Kidney glomerular epithelial cell (primary cell): ENCODE measurements at places on chromosomes 5 and 9.
A peak's percentile ranks its signal among the peaks of the same experiment; 100 is the strongest.

DNA sequence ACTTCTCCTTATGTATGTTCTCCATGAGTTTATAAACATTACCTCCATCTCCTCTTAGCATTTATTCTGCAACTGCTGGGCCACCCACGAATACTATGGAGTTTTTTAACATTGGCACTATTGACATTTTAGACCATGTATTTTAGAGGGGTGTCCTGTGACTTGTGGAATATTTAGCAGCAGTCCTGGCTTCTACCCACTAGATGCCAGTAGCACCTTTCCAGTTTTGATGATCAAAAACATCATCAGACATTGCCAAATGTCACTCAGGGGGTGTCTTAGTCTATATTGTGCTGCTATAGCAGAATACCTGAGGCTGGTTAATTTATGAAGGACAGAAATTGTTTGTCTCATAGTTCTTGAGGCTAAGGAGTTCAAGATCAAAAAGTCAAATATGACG, 187.5 kb upstream of the RORB start:
- DNase-seq: no peak

DNA sequence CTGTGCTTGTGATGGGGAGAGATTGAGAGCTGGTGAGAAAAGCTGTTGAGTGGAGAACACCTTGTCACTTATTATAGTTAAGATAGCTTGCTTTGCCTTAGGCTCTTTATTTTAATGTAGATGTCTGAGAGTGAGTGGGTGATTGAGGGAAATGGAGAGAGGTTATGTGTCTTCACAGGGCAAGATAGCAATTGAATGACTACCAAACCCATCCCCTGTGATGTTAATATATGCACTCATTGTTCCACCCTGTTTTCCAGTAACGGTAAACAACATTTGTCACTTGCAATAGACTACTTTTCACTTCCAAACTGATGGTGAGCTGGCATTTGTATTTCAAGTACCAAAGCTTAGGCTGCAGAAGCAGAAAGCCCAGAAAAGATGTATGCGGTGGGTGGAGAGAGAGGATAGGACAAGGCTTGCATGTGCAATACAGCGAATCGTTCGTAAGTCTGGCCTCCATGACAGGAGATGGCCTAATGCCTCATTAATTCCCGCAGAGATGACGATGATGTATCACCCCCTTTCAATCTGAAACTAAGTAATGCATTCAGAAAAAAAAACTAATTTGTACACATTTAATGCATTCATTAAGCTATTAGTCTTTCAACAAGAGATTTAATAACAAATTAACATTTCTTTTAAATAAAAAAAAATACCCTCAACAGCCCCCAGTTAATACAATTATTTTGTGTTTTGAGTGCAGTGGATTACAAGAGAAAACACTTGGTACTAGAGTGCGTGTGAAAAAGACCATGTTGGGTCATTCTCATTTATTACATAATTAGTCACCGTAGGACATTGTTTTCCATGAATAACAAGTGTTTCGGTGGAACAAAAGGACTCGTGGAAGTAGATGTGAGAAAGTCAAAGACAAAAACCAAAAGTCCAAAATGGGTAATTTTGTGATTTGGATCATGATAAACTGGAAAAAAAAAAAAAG, 699.0 kb downstream of the BRINP1 start:
- no peak for DNase-seq

DNA sequence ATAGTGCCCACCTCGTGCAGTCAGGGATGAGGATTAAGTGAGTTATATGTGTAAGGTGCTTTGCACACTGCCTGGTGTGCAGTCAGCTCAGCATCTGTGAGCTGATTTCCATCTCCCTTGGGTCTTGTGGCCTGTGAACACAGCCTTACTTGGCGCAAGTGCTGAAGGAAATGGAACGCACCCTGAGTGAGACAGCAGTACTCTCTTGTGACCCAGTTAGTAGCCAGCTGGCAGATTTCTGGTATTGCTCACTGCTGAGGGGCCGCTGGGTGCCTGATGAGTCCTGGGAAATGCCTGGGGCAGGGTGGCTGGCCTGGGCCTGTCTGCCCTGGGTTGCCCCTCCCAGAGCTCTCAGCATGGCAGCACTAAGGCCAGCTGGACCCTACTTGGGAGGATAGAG, 90.9 kb upstream of the BOD1 start:
- no peak for DNase-seq

DNA sequence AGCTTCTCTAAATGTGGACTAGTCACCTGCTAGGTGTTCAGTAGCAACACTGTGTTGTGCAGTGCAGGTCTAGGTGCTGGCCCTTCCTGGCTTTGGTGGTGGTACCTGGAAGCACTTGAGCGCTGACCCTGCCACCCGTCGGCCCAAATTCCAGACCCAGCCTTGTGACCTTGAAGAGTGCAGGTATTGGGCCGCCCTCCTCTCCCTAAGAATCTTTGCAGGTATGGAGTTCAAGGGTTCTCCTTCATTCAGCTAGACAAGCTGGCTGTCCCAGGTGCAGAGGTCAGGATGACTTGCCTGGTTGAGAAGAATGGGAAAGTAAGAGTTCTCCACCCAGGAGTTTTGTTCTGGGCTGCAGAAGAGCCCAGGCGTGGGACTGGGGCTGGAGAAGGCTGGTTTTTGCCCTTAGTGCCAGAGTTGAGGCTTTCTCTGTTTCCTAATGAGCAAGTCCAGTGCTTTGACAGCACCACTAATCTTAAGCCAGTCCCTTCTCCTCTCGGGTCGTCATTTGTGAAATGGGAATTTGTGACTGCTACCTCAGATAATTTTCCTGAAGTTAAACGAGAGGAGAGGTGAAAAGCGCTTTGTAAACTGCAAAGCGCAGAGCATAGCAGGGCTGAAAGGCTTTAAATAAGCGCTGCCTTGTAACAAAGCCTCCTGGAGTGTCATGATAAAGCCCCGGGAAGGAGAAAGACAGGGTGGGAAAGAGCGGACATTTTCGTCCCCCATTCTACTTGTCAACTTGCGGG, 4.0 kb downstream of the FOXE1 start:
- no peak for DNase-seq

GRCh38 chr5:123207852-123208251, 118.8 kb downstream of the PRDM6 start:
- no peak for DNase-seq

- no peak for DNase-seq
These were observed 34.1 kb downstream of the NEK6 start for GRCh38 chr9:124291801-124292396.

GRCh38 chr9:88056876-88057275, 81.4 kb downstream of the SPATA31C2 start:
- peak; percentile 11 for DNase-seq

DNA sequence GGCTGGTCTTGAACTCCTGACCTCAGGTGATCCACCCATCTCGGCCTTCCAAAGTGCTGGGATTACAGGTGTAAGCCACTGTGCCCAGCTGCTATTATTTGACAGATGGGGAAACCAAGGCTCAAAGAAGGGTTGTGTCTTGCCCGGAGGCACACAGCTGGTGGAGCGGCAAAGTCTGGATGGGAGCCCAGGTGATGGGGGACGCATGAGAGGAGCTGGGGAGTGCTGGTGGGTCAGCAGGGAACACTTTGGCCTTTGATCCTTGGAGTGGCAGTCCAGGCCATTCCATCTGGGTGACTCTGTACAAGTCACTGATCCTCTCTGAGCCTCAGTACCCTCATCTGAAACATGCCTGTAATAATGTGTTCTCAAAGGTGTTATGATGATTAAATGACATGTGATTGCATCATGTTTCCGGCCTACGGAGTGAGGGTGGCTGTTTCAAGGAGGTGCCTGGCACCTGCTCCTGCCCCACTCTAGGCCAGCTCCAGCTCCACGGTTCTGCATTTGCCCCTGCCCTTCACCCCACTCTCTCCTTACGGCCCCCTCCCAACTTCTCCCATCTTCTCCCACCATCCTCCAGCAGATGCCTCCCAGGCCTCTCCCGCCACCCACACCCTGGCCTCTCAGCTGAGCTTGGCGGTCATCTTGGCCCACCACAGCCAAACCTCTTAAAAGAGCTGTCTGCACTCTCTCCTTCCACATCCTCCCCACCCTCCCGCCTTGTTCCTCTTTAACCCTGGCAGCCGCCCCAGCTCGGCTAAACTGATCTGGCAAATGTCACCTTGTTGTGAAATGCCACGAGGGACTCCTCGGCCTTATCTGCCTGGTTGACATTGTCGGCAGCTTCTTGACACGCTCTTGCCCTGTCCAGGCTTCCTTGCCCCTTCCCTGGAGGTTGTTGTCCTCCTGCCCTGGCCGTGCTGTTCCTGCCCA, 5.5 kb upstream of the DBN1 start:
- DNase-seq: no peak

GRCh38 chr5:15013654-15014463, 142.3 kb upstream of the ANKH start:
- peak; percentile 84 for DNase-seq
